ENCODE measurements at places on chromosomes 5 and 9.
A peak's percentile ranks its signal among the peaks of the same experiment; 100 is the strongest.

GRCh38 chr5:4879693-4880303 is 260.3 kb upstream of the ADAMTS16 start:
- DNase-seq, result peak; percentile 70

GRCh38 chr5:100550531-100551051 is 15.4 kb downstream of the FAM174A start:
- no peak for DNase-seq

- no peak for DNase-seq
Observed at GRCh38 chr9:35792024-35792813, 828 bp downstream of the NPR2 start.

DNA sequence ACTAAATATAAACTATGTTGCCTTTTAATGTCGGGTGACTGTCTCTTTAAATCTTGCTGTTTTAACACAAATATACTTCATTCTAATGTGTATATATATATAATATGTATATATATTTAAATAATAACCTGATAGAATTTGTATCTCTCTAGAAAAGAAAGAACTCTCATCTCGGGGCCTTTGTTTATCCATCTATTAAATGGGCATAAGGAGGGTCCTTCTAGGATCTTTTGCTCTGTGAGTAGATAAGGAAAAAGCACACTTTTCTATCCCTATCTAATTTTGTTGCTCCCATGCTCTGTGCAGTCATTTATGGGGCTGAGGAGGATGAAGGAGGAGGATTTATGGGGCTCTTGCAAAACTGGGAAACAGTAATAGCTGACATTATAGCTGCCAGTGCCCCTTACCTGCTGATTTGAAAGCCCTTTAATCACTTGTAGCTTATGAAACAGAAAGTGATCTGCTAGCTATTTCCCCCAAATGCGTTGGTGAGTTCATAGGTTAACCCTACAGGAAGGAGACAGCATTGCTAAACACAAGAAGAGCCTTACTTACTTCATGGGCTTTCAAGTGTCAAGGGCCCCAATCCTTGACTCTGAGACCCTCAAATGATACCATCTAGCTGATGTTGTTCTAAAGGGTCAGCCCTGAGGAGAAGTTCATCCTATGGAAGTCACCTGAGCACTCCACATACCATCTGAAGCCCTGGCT is 5.8 kb upstream of the PPARGC1B start:
- no peak for DNase-seq

DNA sequence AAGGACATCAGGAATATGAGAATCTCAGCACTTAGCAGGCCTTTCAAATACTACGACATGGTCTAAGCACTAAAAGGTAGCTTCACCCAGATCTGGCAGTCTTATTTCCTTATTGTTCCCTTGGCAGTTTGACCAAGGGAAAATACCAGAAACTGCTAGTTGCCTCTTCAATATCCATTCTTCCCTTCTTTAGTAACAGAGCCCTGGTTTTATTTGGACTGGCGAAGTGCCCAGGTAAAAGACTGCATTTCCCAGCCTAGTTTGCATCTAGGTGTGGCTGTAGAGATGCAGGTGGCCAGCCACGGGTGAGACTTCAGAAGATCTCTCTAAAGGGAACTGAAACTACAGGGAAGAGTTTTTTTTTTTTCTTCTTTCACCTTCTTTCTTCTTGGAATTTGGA is 21.6 kb downstream of the DMRT2 start:
- DNase-seq, result no peak

DNA sequence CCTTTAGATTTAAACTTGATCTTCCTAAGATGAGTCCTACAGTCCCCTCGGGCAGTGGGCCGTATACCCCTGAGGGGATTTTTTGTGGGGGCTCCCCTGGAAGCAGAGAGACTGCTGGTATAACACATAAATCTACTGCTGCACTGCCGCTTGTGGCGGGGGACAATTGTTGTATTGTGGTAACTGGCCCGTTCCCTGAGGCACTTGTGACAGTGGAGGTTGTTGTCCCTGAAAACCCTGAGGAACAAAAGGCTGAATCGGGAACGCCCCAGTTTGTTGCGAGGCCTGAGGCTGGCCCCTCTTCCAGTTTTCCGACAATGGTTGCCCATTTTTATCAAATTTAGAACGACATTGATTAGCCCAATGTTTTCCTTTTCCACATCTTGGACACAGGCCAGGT is 4.7 kb upstream of the TMEM141 start:
- no peak for DNase-seq

DNA sequence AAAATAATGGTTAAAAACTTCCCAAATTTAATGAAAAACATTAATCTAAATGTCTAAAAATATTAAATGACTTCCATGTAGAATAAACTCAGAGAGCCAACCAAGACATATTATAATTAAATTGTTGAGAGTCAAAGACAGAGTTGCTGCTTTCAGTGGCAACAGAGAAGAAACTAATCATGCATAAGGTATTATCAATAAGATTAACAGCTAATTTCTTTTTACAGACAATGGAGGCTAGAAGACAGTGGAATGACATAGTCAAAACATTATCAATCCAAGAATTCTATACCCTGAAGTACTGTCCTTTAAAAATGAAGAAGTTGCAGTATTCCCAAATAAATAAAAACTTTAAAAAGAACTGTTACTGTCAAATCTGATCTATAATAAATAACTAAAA is 268.7 kb downstream of the IRX2 start:
- DNase-seq, result no peak

DNA sequence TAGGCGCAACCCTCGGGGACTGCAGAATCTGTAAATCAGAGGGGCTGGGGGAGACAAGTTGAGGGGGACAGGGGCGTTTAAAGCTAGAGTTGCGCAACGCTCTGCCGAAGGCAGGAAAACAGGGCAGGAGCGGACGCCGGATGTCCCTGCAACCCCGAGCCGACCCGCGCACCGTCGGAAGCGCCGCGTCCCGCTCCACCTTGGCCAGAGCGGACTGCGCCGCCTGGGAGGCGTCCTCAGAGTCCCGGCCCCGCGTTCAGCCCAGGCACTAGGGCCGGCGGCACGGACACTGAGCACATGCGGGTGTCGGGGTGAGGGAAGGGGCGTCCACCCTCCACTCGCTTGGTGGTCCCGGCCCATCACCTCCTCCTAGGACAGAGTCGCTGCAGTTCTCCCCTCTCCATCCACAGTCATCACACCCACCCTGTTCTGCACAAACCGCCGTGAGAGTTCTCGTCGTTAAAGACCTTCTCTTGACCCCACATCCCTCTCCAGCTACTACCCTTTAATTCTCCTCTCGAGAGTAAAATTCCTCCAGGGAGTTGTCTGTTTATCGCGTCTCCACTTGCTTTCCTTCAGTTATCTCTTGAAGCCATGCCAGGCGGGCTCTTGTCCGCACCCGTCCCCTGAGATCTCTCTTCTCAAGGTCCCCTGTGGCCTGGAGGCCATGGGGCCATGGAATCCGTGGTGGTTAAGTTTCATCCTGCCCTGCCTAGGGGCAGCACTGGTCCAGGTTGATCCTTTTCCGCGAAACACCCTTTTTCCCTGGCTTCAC is 796 bp upstream of the PDLIM7 start:
- DNase-seq, result no peak

DNA sequence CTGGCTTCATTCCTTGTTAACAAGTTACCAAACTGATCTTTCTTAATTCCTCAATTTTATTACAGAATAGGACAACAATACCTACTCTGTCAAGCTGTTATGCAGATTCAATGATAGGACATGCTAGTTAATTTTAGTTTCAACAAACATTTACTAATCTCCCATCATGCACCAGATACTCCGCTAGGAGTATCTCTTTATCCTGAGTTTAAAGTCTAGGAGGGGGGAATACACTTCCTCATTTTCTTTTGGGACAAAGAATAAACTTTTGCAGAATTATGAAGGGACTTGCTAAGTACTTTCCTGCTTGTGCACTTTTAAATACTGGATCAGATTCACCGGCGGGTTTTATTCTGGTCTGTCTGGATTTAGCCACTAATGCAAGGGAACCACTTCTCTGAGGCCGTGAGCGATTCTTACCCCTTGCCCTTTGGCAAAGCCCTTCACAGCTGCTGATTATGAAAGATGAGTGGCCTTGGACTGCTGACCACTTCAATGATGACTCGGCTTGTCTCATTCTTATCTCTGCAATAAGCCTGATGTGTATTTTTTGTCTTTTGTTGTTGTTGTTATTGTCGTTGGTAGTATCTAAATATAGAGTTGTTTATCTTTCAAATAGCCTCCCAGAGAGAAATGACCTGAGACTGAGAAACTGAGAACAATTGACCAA is 73.9 kb downstream of the RMI1 start:
- DNase-seq, result peak; percentile 1

DNA sequence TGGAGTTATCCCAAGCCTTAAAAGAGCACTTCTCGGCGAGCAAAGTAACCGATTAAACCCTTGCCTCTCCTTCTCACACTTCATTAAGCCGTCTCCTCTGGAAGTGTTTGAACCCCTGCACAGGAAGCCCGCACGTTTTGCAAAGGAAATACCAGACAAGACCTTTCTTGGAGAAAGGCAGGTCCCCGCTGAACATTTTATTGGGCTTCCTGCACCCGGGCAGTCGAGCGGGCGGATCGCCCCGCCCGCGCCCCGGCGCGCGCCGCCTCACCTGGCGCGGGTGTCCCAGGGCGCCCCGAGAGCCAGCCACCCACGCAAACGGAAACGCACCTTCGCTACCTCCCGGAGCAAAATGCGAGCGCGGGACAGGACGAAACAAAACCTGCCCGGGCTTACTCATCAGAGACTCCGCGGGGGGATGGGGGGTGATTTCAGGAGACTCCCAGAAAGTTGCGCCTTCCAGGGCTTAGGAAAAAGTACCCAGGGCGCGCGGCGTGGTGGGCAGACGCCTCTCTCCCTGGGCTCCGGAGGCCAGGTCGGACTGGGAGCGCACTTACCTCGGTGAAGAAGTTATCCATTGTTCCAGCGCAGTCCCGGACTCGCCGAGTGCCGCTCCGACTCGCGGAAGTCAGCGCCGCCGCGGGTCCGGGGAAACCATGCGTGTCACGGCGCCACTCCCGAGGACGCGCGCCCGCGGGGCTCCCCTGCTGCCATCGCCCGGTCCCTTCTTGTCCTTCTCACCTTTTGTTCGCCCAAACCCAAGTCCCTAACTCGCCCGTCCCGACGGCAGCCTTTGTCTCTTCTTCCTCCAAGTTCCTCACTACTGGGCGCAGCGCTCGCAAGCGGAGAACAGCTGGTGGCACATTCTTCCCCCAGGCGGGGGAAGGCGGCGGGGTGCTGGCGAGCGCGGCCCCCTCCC is 598 bp downstream of the MYO10 start:
- DNase-seq, result no peak

Measured in RPMI7951 (cell line).